ENCODE measurements at places on chromosomes 11 and 22.

DNA sequence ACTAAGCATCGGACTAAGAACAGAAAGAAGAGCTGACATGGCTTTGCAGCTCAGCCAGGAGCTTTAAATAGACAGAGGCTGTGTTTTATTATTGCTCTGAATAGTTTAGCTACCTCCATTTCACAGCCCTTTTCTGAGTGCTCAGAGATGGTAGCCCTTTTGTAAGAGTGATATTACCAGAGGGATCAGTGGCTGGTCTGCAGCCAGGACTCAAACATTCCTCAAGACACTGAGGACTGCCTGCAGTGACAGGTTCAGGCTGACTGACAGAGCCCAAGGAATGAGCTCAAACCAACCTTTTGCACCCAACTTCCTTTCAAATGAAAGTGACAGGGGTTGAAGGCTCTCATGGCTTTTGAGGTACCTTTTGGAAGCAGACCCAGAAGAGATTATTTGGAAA lies 189.0 kb downstream of the DDX10 start:
- no peak for DNase-seq

GRCh38 chr22:23754980-23755636 lies 883 bp upstream of the VPREB3 start:
- DNase-seq, result no peak

- no peak for DNase-seq
Observed at GRCh38 chr11:43825217-43825816, 55.3 kb upstream of the ALKBH3 start.

DNA sequence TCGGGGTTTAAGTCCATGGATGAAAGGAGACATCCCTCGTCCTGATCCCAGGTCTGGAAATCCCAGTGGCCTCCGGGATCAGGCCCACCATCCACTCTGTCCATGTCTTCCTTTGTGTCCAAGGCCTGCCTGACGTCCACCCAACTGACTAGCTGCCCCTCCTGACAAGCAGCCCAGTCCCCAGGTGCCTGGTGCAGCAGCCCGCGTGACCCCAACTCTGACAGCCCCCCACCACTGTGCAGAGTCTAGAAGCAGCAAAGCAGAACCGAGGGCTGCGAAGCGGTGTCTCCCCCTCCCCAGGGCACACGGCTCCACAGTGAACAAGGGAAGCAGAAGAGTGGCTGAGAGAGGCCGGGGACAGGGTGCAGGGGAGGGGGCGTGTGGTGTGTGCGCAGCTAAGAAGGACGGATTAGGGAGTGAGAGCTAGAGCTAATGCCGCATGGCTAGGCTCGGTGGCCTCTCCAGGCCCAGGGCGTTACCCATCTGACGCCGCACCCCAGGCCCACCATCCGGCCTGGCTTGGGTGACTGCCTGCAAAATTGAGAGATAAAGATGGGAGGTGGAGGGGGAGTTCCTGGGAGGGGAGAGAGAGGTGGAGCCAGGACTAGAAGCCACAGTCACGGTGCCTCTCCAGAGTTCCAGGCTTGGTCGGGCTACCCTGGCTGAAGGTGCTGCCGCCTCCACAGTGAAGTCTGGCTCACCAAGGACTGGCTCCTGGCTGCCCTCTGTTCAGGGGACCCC lies 16.6 kb upstream of the BAIAP2L2 start:
- DNase-seq, result no peak

- DNase-seq, result no peak
Observed at GRCh38 chr22:21009638-21010425, 5.1 kb upstream of the P2RX6 start.

- DNase-seq, result no peak
Observed at GRCh38 chr22:45261407-45262088, 20.9 kb upstream of the KIAA0930 start.

- no peak for DNase-seq
Observed at GRCh38 chr11:4064278-4064955, 30.2 kb upstream of the RRM1 start.

Data from activated CD4-positive, alpha-beta T cell treated with anti-CD3 and anti-CD28 coated beads for 1 hour (primary cell).